ENCODE measurements at places on chromosomes 1 and 21.

DNA sequence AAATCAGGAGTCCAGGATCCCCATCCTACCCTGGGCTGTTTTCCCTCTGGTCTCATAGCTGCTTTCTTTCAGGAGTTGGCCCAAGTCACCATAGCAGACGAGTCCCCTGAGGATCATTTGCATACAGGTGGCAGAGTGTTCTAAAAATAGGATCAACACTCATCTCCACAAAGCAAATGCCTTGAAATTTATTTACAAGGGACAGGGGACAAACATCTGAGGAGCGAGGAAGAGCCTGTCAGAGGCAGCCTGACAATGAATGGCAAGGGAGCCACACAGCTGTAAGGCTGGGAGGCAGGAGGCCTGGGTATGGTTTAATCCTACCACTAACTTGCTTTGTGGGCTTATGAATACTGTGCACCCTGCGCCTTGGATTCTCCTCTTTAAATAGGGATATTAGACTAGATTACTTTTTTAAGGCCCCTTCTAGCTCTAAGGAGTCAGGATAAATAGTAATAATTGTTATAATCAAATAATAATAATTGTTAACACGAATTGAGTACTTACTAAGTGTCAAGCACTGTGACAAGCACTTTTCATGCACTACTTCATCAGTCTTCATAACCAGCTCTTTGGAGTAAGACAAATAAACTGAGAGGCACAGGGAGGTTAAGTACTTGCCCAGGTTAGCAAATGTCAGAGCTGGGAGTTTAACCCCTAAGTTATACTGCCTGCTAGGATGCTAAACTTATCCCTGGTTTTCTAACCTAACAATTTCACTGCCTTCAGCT, 34.5 kb downstream of the RAB3B start:
- no peak for DNase-seq

DNA sequence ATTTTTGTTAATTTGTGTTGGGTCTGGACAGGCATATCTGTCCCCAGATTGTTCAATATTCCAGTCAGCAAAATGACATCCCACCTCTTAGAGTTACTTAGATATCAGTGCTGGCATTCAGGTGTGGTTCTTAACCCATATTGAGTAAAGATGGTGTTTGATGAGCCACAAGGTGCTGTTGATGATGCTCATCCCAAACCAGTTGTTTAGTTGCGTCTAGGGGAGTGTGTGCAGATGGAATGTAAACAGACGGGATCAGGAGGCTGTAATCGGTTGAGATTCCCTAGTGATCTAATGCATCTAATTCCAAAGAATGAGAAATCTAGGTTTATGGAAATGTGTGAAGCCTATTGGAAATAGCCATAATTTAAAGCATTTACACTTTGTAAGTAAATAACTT, 1.1 kb downstream of the HOOK1 start:
- DNase-seq = no peak

DNA sequence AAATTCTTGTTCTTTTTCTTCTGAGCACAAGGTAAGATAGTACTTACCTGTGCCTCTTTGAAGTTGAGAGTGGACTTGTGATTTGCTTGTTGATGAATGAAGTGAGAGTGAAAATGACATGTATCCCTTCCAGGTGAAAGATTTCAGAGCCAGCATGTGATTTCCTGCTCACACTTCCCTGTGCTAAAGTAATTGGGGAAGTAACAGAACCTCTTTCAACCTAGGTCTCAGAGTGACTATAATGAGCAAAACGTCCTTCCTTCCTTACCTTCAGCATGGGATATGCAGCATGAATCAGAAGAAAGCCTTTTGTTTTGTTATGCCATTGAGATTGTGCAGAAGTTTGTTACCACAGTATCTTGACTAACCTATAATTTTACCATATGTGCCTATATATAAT, 24.6 kb downstream of the RAVER2 start:
- DNase-seq = no peak

DNA sequence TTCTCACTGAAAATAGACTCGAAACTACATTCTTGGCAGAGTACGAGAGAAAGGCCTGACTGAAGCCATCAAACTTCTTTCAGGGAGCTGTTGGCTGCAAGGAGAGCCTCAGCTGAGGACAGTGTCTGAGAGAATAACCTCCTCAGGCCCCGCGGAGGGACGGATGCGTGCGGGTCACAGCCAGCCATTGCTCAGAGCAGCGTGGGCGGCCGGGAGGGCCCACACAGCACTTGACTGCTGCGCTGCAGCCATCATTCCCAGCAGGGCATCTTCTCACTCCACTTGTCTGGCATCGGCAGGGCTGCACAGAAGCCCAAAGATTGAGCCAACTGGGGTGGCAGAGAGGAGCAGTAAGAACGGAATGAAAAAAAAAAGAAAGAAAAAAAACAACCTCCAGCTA, 113.5 kb downstream of the XCL2 start:
- DNase-seq = no peak

- no peak for DNase-seq
Observed at GRCh38 chr1:235468004-235468403, 36.2 kb downstream of the B3GALNT2 start.

- DNase-seq = no peak
Observed at GRCh38 chr1:208272713-208273112, 28.5 kb upstream of the PLXNA2 start.

DNA sequence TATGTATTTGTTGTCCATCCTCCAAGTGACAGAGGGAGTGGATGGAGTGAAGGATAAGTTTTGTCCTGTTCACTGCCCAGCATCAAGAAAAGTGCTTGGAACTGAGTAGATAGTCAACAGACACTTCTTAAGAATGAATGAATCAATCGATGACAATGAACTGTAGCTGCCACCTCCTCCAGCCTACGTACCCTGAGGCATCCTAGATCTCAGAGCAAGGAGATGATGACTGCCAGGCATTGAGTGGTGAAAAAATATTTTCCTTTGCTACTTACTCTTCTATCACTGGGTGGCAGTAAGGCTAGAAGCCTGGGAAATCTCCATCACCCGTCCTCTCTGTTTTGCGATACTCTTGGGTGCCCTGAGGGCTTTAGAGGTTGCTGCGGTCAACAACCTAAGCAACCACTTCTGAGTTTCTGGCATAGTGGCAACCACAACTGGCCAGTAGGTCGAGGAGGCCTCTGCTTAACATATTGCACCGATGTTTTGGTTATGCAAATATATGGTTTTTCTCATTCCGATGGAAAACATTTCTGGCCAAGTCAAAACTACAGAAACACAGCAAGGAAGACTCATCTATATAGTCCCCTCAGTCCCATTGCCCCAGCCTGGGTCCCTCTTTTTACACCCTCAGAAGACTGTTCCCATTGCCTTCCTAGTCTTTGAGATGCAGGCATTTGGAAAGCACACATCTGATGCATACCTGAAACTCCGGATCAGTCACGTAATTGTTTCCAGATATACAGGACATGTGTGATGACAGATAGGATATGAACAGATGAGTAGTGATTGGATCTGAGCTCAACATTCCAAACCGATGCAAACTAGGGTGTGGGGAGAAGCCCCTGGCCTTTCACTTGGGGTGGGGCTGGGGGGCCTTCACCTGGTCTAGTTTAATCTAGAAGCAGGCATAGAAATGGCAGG, 136.8 kb downstream of the RUNX1 start:
- no peak for DNase-seq

GRCh38 chr1:99500541-99500940, 145.4 kb upstream of the PALMD start:
- no peak for DNase-seq

- no peak for DNase-seq
Observed at GRCh38 chr1:226425431-226426031, 17.6 kb upstream of the PARP1 start.

- no peak for DNase-seq
Observed at GRCh38 chr1:158177700-158178450, 2.8 kb upstream of the CD1D start.
